ENCODE measurements at places on chromosomes 3 and 15.

DNA sequence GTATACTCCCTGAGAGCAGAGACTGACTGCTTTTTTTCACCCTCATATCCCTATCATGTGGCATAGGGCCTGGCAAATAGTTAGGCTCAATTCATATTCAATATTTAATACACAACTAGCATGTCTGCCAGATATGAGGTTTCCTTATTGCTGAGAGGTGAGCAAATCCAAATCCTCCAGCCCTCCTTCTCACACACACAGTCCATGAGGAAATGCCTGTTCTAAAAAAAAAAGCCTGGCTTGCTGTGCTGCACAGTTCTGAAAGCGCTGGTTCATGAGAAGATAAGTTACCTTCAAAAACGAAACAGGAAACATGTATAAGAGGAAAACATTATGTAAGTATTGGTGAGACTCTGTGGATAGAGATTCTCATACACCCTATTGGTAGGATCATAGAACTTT is 15.5 kb upstream of the ACAP2 start:
- no peak for DNase-seq

DNA sequence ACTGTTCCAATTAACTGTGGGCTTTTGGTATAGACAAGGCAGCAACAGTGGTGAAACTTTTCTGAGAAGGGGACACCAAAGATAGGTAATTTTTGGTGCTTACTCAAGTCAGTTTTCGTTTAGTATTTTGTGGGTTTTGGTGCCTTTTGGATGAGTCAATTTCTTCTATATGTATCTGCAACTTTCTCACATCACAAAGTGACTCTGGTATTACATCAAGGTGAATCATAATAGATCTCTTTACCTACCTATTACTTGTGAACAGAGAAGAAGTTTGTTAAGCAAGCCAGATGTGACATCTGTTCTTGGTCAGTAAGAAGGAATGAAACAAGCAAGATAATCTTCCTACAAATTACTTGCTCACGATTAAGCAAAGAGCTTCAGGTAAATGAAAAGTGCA is 732.4 kb upstream of the DPPA4 start:
- no peak for DNase-seq

DNA sequence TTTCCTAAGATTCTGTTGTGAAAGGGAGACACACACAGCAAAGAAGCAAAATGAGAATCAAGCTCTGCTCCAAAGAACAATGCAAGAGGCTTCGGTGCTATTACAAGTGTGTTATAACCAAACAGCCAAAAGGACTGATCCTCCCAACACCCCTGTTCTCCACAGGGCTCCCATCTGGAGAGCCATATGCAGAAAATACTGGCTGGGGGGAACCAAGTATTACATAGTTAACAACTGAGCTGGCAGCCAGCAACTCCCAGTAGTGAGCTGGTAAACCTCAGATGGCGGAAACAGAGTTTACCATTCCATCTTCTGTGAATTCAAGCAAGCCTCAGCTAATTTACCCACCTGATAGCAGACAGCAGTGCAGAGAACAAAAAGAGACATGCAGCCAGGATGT is 156.4 kb downstream of the NTRK3 start:
- DNase-seq, result no peak

GRCh38 chr15:85406916-85407315 is 26.5 kb downstream of the AKAP13 start:
- no peak for DNase-seq

DNA sequence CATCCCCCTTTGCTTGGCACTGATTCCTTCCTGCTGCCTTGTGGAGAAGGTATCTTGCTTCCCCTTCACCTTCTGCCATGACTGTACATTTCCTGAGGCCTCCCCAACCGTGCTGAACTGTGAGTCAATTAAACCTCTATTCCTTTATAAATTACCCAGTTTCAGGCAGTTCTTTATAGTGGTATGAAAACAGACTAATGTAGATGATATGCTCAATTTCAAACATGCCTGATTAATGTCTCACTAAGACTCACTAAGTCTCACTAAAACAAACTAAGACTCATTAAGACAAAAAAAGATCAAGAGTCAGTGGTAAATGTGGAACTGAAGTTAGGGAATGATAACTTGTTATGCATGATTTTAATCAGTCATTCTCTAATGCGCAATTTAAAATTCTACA is 606.6 kb downstream of the RBMS3 start:
- DNase-seq, result no peak

DNA sequence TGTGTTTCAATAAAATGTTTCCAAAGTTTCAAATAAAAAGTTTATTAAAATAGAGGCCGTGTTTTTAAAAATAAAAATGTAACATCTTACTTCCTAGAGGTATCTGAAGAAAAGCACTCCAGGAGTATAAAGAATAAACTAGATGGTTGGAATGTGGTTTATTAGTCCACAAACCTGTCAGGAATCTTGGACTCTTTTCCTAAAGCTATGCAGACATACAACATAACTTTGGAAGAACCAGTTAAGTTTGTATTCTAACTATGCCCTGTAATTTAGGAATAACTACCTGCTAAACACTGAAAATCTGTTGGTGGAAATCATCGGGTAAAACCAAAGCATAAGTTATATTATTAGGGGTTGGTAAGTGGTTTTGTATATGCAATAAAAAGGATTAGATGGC is 51.6 kb downstream of the PPARG start:
- no peak for DNase-seq

GRCh38 chr3:126552688-126553283 is 5.9 kb downstream of the C3orf22 start:
- no peak for DNase-seq

- DNase-seq, result no peak
Observed at GRCh38 chr3:185532901-185533300, 19.5 kb downstream of the LIPH start.

Data from right lobe of liver (tissue), 6 donors.